Trophoblast cell (in vitro differentiated cells and primary cell): ENCODE measurements at places on chromosomes 2 and 18.

DNA sequence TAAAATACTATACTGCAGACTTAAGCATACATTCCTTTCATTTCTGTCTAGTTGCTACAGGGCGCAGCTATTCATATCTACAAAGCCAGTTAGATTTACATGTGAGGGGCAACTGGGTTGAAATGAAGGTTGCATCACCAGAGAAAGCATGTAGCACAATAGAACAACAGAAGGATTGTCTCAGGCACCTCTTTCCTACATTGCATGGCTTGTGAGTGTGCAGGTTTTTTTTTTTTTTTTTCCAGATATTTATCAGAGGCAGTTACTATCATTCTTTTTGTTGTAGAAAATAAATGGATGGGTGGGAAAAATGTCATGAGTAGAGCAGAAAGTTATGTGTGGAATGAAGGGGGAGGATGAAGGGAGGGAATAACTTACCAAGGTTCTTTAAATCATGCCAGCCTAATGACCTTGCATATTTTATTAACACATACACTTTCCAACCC lies 86.8 kb downstream of the ERBB4 start:
- H3K27me3 ChIP-seq, result no peaks in the 10 kb centered on the region
- no peaks in the 10 kb centered on the region for H3K36me3 ChIP-seq
- H3K4me1 ChIP-seq, result no peaks in the 10 kb centered on the region
- DNase-seq, result peak; percentile 78

DNA sequence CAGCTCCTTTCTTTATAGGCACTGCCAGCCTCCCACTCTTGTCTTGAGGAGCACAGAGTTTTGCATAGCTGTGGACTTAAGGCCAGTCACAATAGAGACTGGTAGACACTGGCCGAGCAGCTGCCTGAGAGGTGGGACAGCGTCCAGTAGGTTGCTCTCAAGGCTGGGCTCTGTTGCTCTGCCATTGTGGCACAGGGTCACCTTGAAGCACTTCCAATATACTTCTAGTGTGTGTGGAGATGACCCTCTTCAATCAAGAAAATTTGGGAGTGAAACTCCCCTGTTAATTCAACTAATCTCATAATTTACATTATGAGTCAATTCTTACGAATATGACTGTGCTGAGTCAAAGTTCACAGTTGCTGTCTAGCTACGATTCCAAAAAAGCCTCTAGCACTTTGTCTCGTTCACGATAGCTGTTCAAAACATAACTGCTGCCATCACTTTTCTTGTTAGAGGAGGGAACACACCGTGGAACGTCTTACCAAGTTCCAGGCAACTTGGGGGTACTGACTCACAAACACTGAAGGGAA lies 636.2 kb downstream of the EPHA4 start:
- H3K4me1 ChIP-seq, result no peaks in the 10 kb centered on the region
- no peak for DNase-seq
- H3K27ac ChIP-seq, result no peak overlapping the region
- H3K27me3 ChIP-seq, result no peaks in the 10 kb centered on the region
- no peak overlapping the region for H3K4me3 ChIP-seq
- no peaks in the 10 kb centered on the region for H3K36me3 ChIP-seq

- H3K4me1 ChIP-seq, result no peaks in the 10 kb centered on the region
- no peaks in the 10 kb centered on the region for H3K36me3 ChIP-seq
- no peaks in the 10 kb centered on the region for H3K27me3 ChIP-seq
- DNase-seq, result no peak
These were observed 30.9 kb downstream of the MREG start for GRCh38 chr2:215982465-215982875.

GRCh38 chr2:221517696-221518151 lies 54.4 kb downstream of the EPHA4 start:
- H3K4me3 ChIP-seq, result no peak overlapping the region
- H3K27ac ChIP-seq, result no peak overlapping the region
- H3K4me1 ChIP-seq, result no peaks in the 10 kb centered on the region
- H3K36me3 ChIP-seq, result no peaks in the 10 kb centered on the region
- peak; percentile 93 for DNase-seq

GRCh38 chr2:15427987-15428386 lies 133.1 kb downstream of the NBAS start:
- H3K27ac ChIP-seq, result no peak overlapping the region
- no peak overlapping the region for H3K4me3 ChIP-seq
- DNase-seq, result no peak
- H3K36me3 ChIP-seq, result peaks cover 2% of the 10 kb centered on the region

- no peaks in the 10 kb centered on the region for H3K27me3 ChIP-seq
- H3K36me3 ChIP-seq, result no peaks in the 10 kb centered on the region
- peaks cover 12% of the 10 kb centered on the region for H3K4me1 ChIP-seq
- peak; percentile 24 for DNase-seq
- H3K27ac ChIP-seq, result no peak overlapping the region
These were observed 23.6 kb downstream of the ALPK2 start for GRCh38 chr18:58605027-58606020.

DNA sequence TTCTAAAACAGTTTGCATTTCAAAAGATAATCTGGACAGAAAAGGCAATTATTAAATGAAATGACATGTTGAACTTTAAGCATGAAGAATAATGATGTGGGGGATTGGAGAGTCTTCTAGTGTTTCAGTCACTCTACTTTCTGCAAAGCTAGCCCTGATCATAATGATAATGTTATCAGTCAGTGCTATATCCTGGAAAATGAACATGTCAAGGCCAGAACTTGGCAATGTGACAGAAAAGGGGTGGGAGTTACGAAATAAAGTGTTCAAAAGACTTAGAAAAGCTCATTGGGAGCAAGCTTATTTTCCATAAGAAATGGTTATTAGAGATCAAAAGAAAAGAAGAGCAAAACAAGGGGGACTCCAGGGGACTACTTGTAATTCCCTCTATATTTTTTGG lies 288.5 kb upstream of the SLC8A1 start:
- H3K36me3 ChIP-seq, result no peaks in the 10 kb centered on the region
- no peaks in the 10 kb centered on the region for H3K27me3 ChIP-seq
- H3K4me3 ChIP-seq, result no peak overlapping the region
- no peak for DNase-seq

DNA sequence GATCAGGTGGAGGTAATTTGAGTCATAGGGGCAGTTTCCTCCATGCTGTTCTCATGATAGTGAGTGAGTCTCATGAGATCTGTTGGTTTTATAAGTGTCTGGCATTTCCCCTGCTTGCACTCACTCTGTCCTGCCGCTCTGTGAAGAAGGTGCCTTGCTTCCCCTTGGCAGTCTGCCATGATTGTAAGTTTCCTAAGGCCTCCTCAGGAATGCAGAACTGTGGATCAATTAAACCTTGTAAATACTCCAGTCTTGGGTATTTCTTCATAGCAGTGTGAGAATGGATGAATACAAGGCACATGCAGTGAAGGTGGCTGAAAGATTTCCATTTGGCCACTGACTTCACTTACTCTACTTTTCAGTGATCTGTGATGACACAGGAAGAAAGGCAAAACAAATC lies 133.7 kb downstream of the SH3BP4 start:
- H3K36me3 ChIP-seq, result no peaks in the 10 kb centered on the region
- no peaks in the 10 kb centered on the region for H3K27me3 ChIP-seq
- no peak overlapping the region for H3K4me3 ChIP-seq
- no peak overlapping the region for H3K27ac ChIP-seq

- H3K27ac ChIP-seq, result no peak overlapping the region
- no peak overlapping the region for H3K4me3 ChIP-seq
- H3K27me3 ChIP-seq, result no peaks in the 10 kb centered on the region
- DNase-seq, result no peak
- peaks cover 37% of the 10 kb centered on the region for H3K36me3 ChIP-seq
These were observed 11.9 kb downstream of the CAPN10 start for GRCh38 chr2:240598311-240598911.

GRCh38 chr18:25737710-25738311 lies 352.6 kb downstream of the SS18 start:
- no peaks in the 10 kb centered on the region for H3K27me3 ChIP-seq
- peak; percentile 96 for DNase-seq
- H3K4me1 ChIP-seq, result peaks cover 9% of the 10 kb centered on the region
- H3K27ac ChIP-seq, result no peak overlapping the region

DNA sequence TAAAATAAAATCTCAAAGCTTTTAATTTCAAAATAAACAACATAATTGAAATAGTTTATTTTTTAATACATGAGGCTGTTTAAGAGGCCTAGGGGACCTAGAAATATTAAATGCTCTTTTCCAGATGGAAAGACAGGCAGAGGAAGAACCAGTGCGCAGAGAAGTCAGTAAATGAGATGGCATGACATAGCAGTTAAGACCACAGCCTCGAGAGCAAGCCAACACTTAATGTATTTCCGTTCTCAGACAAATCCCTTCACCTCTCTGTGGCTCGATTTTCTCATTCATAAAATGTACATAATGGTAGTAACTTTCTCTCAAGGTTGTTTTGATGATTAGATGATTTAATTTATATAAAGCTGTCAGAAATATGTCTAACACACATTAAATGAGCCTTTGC lies 405.1 kb upstream of the CWC22 start:
- no peaks in the 10 kb centered on the region for H3K36me3 ChIP-seq
- no peaks in the 10 kb centered on the region for H3K4me1 ChIP-seq
- H3K27ac ChIP-seq, result no peak overlapping the region
- H3K27me3 ChIP-seq, result no peaks in the 10 kb centered on the region
- no peak for DNase-seq

- peaks cover 16% of the 10 kb centered on the region for H3K4me1 ChIP-seq
- peaks cover 8% of the 10 kb centered on the region for H3K27me3 ChIP-seq
- H3K36me3 ChIP-seq, result no peaks in the 10 kb centered on the region
- no peak overlapping the region for H3K27ac ChIP-seq
- no peak overlapping the region for H3K4me3 ChIP-seq
- no peak for DNase-seq
These were observed 5.5 kb downstream of the SALL3 start for GRCh38 chr18:78984941-78985784.

DNA sequence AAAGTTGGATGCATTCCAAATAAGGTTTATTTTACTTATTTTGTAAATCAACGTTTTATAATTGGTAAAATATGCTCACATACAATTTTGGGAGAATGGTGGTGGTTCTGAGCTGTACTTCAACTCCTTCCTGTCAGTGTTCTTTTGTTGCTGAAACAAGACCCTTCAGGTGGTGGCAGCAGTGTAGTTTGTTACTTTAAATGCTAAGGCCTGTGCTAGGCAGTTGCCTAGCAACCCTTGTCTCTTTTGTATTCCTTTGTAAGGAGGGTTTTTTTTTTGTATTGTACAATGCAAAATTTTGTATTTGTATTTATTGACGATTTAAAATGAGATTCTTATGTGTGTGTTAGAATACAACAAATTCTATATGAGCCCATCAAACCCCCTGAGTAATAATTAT lies 166.0 kb upstream of the FAM98A start:
- H3K4me1 ChIP-seq, result no peaks in the 10 kb centered on the region
- no peaks in the 10 kb centered on the region for H3K27me3 ChIP-seq
